ENCODE measurements at places on chromosomes 1 and 21.

GRCh38 chr1:100496896-100497295, 41.0 kb upstream of the GPR88 start:
- DNase-seq, result no peak

DNA sequence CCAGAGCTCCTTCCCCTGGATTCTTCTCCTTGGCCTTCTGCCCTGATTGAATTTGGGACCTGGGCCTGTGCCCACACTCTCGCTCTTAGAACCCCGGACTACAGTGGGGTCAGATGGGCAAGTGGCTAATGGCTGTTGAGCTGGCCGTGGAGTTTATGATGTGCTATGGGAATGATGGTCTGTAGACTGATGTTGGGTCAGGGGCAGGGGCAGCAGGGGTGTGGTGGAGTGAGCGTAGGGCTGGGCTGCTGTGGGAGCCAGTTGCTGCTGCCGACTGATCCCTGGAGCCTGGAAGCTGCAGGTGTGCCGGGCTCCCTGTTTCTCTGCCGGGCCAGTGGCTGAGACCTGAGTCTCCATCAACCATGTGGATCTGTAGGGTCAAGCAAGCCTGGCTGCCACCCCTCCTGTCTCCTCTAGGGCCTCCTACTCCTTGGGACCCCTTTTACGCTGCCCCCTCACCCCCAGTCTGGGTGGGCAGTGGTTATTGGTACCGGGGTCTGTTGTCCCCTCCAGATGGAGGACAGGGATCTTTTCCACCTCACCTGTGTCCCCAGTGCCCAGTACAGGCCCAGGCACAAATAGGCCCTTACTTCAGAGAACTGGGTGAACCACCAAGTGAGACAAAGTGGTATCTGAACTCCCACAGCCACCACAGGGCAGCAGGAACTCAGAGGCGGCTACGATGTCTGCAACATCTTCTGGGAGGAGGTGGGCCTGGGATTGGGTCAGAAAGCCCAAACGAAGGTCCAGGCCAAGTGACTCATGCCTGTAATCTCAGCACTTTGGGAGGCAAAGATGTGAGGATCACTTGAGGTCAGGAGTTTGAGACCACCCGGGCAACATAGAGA, 5.1 kb downstream of the PODN start:
- no peak for DNase-seq

GRCh38 chr1:68644504-68644903, 147.6 kb upstream of the DEPDC1 start:
- DNase-seq, result no peak

DNA sequence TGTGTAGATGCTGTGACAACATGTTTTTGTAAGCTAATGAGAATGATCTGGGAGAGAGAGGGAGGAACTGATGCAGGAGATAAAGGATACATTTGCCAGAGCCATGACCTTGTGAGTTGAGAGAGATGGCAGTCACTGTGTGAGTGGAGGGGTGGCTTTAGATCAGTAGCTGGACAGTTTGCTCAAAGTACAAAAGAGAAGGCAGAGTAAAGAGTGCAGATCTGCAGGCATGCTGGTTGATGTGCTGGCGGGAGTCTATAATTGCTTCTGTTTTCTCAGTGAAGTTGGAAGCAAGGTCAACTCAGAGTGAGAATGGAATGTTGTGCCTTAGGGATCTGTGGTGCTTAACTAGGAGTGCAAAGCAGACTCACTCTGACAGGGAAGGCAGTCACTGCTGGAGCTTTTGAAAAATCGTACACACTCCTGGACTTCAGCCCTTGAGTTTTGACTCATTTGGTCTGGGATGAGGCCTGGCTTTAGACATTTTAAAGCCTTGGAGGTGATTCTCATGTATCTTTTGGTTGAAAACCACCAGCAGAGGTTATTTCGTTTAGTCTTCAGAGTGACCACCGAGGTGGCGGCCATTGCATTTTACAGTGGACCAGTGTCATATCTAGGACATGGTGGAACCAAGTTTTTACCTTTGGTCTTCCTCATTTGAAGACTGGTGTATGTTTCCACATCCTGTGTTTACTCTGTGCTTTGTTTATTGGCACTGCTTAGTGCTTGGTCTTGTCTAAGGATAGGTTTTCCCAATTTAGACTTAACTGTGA, 49.6 kb downstream of the MTR start:
- DNase-seq, result no peak

DNA sequence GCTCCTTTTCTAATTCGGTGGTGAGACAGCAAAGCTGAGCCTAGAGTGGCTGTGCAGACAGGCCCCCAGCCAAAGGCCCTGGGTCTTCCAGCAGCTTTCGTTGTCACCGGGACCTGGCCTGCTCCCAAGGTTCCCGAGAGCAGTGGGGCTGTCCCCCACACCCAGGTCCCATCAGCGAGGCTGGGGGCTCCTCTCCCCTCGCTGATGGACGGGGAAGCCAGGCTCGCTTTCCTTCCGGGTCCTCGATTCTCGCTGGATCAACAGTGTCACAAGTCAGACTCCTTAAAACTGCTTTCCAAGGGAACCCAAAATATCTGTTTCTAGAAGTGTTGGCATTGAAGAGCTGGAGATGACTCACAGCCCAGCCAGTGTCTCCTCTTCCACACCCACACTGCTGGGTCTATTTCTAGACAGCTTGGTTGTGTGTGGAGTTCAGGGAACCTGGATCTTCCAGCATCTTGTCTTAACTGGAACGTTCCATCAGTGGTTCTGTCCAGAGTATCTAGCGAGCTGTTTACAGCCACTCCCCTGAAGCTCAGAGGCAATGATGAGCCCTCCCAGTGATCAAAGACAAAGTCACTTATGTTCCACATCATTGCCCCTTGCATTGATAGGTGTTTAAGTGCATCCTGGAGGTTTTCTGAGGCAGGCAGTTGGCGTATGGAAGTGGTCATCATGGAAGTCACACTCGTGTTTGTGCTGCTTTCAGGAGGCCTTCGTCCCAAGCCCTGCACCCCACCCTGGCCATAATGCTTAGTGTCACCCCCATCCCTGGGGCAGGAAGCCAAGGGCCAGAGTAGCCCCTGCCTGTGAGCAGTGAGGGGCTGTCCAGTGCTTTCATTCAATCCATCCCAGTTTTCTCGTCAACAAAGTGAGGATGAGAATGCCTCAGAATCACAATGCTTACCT, 35.2 kb downstream of the RRP1 start:
- DNase-seq, result no peak

DNA sequence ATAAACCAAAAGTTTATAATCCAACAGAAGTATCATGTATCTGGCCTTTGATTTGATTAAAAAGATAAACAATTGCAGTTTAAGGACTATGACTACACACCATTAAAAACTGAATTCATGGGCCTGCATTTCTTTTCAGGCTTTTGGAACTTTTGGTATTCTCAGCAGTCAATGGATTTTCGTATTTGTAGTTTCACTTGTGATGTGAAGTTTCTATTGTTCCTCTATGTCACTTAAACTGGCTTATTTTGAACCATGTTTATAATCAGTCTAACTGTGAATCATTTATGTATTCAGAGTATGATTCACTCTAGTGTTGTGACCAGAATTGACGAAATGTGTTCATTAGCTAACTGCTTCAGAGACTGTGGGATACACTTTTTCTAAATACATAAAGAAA, 132.9 kb downstream of the COQ8A start:
- no peak for DNase-seq

DNA sequence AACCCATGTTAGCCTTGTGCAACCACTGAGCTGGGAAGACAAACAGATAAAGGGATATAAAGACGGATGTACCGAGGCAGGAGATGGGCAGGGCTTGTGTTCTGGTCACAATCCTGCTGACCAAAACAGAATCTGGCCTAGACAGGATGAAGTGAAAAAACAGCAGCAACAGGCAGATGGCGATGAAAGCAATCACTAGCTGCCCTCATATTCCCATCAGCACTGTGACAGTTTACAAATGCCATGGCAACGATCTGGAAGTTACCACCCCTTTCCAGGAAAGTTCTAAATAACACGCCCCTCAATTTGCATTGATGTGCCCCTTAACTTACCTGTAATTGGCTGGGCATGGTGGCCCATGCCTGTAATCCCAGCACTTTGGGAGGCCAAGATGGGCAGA, 40.6 kb upstream of the CD46 start:
- DNase-seq, result no peak

GRCh38 chr1:187413405-187414169, 584.8 kb downstream of the PLA2G4A start:
- DNase-seq, result no peak

DNA sequence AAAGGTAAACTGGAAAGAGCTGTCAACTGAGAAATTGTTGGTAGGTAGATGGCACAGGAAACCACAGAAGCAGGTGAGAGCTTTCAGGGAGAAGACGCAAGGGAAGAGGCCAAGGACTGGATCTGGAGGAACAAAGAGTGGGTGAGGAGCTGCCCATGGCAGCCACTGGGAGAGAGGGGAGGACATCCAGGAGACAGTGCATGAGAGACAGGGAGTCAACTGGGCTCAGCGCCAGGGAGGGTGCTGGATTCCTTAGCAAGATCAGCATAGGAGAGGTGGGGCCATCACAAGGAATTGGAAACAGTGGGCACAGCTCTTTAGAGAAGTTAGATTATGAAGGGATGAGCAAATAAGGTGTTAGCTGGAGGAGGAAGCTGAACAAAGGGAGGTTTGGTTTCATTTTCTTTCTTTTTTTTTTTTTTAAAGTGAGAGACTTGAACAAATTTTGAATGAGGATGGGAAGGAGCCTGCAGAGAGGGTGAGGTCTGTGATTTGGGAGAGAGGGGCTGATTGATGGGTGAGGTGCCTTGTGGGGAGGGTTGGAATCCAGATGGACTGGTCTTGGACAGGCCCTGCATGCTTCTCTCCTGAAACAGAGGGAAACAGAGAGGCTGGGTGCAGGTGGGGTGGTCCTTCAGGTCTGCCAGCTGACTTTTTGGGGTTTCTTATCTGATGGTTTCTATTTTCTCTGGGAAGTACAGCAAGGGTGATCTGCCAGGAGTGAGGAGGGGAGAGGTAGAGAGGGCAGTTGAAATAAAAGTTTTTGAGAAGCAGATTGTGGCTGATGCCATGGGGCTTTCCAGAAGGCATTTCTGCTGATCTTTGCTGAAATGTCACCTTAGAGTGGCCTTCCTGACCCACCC, 5.4 kb downstream of the CYP4B1 start:
- no peak for DNase-seq

DNA sequence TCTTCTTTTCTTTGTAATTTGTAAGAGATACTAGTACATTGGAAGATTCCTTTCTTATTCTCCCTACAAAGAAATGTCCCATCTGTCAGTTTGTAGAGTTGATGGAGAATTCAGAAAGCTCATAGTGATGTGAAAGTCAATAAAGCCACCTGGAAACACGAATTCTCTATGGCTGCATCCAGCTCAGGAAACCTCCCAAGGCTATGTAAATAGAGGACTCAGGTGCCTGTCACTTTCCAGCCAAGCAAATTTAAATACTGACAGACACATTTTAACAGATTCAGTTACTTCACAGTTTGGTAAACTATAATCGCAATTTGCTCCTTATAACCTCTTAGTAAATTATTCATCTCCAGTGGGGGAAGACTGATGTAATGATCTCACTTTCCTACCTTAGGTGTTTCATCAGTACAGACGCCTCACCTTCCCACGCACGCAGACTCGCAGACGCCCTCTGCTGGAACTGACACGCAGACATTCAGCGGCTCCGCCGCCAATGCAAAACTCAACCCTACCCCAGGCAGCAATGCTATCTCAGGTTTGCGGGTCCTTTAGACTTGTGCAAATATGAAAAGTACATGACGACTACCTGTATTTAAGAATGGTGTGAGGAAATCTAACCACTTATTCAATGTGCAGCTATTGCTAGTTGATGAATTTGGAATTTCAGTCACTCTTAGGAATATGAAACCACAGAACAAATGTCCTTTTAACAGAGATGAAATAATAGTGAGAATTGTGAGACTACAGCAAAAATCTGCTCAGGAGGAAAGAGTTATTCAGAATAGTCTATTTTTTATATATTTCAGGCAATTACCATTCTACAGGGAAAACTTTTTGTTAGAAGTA, 60.6 kb downstream of the PTPRC start:
- peak; percentile 63 for DNase-seq

GRCh38 chr1:15483971-15484370, 8.1 kb downstream of the CELA2B start:
- no peak for DNase-seq

DNA sequence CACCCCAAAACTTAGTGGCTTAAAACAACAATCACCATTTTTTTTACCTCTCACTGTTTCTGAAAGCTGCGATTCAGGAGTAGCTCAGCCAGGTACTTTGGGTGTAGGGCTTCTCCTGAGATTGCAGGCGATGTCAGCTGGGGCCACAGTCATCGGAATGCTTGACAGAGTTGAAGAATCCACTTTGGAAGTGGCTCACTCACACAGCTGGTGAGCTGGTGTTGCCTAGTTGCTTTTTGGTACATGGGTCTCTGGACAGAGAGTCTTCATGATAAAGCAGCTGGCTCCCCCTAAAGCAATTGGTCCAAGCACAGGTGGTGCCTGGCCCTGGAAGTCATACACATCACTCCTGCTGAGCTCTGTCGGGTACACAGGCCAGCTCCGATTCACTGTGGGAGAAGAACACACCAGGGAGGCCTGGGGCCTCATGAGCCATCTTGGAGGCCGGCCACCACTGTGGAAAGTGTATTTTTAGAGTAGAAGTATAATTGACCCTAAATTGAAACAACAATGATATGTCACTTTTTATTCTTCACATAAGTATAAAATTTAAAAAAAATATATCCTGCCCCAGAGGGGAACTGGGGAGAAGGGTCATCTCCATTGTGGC, 75.2 kb upstream of the GALNT2 start:
- no peak for DNase-seq

- no peak for DNase-seq
Measured at GRCh38 chr1:229067546-229067945, 203.4 kb upstream of the RAB4A start.

DNA sequence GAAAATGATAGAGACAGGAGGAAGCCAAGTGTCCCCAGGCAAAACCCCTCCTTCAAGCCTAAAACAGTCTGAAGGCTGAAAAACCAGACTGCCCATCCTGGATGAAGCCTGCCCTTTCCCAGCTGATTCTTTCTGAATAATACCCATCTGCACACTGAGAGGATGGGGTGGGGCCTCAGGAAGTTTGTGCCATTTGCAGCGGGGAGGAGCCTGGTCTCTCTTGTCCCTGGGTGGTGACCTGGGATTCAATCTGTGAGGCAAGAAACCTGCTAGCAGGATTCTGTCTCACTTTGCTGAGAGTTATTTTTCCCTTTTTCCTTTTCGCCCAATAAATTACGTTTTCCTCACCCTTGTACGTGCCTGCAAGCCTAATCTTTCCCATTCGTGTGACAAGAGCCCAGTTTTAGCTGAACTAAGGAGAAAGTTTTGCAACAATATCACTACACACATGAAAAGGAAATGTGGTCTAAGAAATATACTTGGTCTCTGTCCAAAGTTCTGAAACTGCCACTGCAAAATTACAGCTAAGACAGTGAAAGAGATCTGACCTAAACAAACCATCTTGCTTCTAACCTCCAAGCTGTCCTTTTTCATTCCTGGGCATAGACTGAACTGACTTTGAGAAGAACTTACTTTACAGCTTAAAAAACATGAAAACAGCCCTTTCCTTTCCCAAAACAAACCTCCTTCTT, 105.0 kb downstream of the COP1 start:
- no peak for DNase-seq

- no peak for DNase-seq
Measured at GRCh38 chr1:197481101-197481500, 213.0 kb downstream of the CRB1 start.

- no peak for DNase-seq
Measured at GRCh38 chr1:158818560-158818959, 12.6 kb upstream of the MNDA start.

All from neural crest cell (in vitro differentiated cells).